ENCODE measurements at places on chromosomes 5 and 9.

GRCh38 chr9:126295936-126296600, 30.6 kb upstream of the MVB12B start:
- DNase-seq: peak; percentile 84

- DNase-seq: no peak
These were observed 124.6 kb downstream of the ACER2 start for GRCh38 chr9:19533373-19533772.

GRCh38 chr5:132962429-132963021, 909 bp downstream of the AFF4 start:
- peak; percentile 72 for DNase-seq

- DNase-seq: no peak
These were observed 116.0 kb upstream of the ADRA1B start for GRCh38 chr5:159800131-159800840.

DNA sequence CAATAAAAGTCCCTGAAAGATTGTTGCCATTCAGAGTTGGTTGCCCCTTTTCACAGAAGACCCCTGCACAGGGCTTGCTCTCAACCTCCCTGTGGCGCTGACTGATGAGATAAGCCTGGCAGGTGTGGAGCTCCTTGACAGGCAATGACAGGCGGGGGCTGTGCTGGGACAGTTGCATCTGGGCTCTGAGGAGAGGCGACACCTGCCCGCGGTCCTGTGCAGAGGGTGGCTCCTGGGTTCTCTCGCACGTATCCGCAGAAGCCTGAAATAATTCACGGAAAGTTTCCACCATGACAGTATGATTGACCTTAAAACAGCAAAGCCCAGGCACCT, 19.8 kb upstream of the EXOC3 start:
- no peak for DNase-seq

DNA sequence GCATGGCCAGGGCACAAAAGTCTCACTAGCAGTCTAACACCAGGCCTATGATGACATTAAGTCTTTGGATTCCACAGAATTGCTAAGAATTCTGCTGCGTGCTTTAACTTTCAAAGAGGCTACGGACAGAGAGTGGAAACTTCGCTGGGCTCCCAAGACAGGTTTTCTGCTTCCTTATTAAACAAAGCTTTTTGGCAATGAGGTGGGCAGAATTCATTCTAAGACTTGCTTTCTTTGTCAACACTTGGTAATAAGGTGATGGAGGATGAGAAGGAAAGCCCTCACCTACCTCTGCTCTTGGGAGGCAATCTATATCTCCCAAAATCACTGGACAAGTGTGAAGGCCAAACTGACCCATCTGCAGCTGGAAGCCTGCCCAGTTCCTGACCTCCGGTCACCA, 231.9 kb downstream of the ATPSCKMT start:
- DNase-seq: no peak

DNA sequence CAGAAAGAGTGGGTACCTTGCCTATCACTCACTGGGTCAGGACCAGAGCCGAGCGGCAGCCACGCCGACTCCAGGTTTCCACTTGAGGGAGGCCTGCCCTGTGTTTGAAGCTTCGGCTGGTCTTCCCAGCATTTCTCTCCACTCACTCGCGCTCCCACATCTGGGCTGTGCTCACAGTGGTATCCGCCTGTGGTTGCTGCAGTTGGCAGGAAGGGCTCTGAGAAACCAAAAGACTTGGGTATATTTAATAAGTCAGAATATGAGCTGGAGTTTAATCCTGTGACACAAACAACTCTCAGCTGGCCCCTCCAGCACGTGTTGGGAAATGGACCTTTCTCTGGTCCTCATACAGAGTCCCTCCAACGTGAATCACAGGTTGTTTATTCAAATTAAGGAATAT, 70.9 kb downstream of the SPRY4 start:
- DNase-seq: no peak

GRCh38 chr5:150073086-150073625, 13.2 kb downstream of the CSF1R start:
- DNase-seq: peak; percentile 36

GRCh38 chr5:78889369-78890140, 95.6 kb downstream of the ARSB start:
- DNase-seq: no peak
